Ovary (tissue), 10 donors: ENCODE measurements at places on chromosomes 5 and 9. TPM values are rescaled to one million over a fixed set of nuclear protein-coding genes. Genes with fewer than 3 reads are reported as not detected.

The HRH2 gene
- 2.6 TPM for polyA plus RNA-seq

The DDX4 gene
- polyA plus RNA-seq: not detected

The FAM163B gene
- polyA plus RNA-seq: 0.21 TPM

The CXCL14 gene
- 0.10 TPM for polyA plus RNA-seq

The LRRC14B gene
- 0.04 TPM for polyA plus RNA-seq

The ACER2 gene
- polyA plus RNA-seq: 0.80 TPM

The NMUR2 gene
- polyA plus RNA-seq: 0.13 TPM

The MINAR2 gene
- 0.10 TPM for polyA plus RNA-seq

The NEUROG1 gene
- polyA plus RNA-seq: 0.06 TPM

The LCN1 gene
- not detected for polyA plus RNA-seq

The FAM153A gene
- 3.9 TPM for polyA plus RNA-seq

The PCDHAC2 gene
- polyA plus RNA-seq: 0.06 TPM

The LRRC19 gene
- polyA plus RNA-seq: not detected

The DPH7 gene
- 38.2 TPM for polyA plus RNA-seq

The FGF18 gene
- polyA plus RNA-seq: 0.33 TPM

The XPA gene
- 20.4 TPM for polyA plus RNA-seq

The SHOC1 gene
- polyA plus RNA-seq: 0.15 TPM

The PITX1 gene
- polyA plus RNA-seq: 0.12 TPM

The IFNA13 gene
- not detected for polyA plus RNA-seq

The INSL4 gene
- polyA plus RNA-seq: not detected

The AGXT2 gene
- 0.15 TPM for polyA plus RNA-seq

The ELAVL2 gene
- 0.88 TPM for polyA plus RNA-seq

The ENTPD8 gene
- not detected for polyA plus RNA-seq

The FAM221B gene
- not detected for polyA plus RNA-seq

The AQP3 gene
- polyA plus RNA-seq: 5.6 TPM

The CCDC171 gene
- 2.0 TPM for polyA plus RNA-seq

The CORO2A gene
- 1.9 TPM for polyA plus RNA-seq

The ROR2 gene
- 19.3 TPM for polyA plus RNA-seq

The CBY3 gene
- not detected for polyA plus RNA-seq

The PIP5KL1 gene
- 0.35 TPM for polyA plus RNA-seq

The GPR21 gene
- polyA plus RNA-seq: 0.60 TPM

The BTNL8 gene
- not detected for polyA plus RNA-seq

The ADRB2 gene
- 2.0 TPM for polyA plus RNA-seq

The TMEM174 gene
- not detected for polyA plus RNA-seq

The DDX41 gene
- polyA plus RNA-seq: 63.6 TPM

The CRHBP gene
- 3.7 TPM for polyA plus RNA-seq

The CTNND2 gene
- 1.5 TPM for polyA plus RNA-seq

The SPTLC1 gene
- 54.3 TPM for polyA plus RNA-seq

The CDKN2AIPNL gene
- 21.1 TPM for polyA plus RNA-seq

The PCDHGA9 gene
- 2.3 TPM for polyA plus RNA-seq

The AGGF1 gene
- polyA plus RNA-seq: 15.5 TPM

The MPDZ gene
- polyA plus RNA-seq: 45.1 TPM

The SPATA6L gene
- 0.69 TPM for polyA plus RNA-seq

The FBP1 gene
- polyA plus RNA-seq: 1.2 TPM

The ZFP2 gene
- polyA plus RNA-seq: 2.4 TPM

The AK1 gene
- polyA plus RNA-seq: 87.4 TPM

The PCDHGB7 gene
- polyA plus RNA-seq: 8.0 TPM

The GDNF gene
- 3.7 TPM for polyA plus RNA-seq

The PHF24 gene
- polyA plus RNA-seq: 0.10 TPM

The TPRN gene
- 8.6 TPM for polyA plus RNA-seq

The SOHLH1 gene
- polyA plus RNA-seq: 0.36 TPM

The CCNO gene
- polyA plus RNA-seq: 0.13 TPM
